ENCODE measurements at places on chromosomes 1 and 21.

DNA sequence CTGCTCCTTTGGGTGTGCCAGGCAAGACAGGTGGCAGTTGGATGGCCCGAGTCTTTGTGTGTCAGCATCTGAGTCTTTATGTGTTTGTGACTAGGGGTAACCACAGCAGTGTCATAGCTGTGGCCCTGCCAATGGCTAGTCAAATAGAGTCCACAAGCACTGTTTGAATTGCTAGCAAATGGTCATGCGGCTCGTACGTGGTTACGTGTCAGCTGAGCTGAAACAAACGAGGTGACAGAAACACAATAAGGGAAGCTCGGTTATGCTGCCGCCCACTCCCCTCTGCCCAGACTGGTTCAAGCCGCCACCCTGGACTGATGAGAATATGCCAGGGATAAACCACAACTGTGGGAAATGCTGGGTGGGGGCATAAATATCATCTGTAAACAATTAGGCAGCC lies 174.3 kb upstream of the LMO4 start:
- H3K36me3 ChIP-seq: no peaks in the 10 kb centered on the region
- H3K4me1 ChIP-seq: peaks cover 39% of the 10 kb centered on the region
- no peak for DNase-seq
- H3K27ac ChIP-seq: no peak overlapping the region
- no peaks in the 10 kb centered on the region for H3K27me3 ChIP-seq

GRCh38 chr1:209561532-209561931 lies 22.0 kb upstream of the CAMK1G start:
- no peak overlapping the region for H3K27ac ChIP-seq
- no peak overlapping the region for H3K4me3 ChIP-seq
- no peaks in the 10 kb centered on the region for H3K36me3 ChIP-seq

DNA sequence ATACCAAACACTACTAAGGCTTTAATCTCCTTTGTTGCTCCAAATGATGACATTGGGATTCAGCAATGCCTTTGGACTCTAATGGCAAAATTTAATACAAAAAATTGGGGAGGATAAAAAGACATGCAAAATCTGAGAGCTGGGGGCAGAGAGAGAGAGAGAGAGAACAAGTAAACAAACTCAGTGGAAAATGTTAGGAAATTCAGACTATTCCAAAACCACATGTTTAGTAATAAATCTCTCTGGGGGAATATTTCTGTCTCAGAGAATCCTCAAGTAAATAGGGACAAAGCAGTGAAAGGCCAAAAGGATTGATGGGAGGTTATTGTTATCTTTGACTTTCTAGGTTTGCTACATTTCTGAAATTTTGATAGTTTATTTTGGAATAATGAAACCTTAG lies 65.7 kb downstream of the PLA2G4A start:
- no peak for DNase-seq
- H3K27ac ChIP-seq: no peak overlapping the region
- H3K27me3 ChIP-seq: no peaks in the 10 kb centered on the region
- H3K36me3 ChIP-seq: no peaks in the 10 kb centered on the region
- peaks cover 7% of the 10 kb centered on the region for H3K4me1 ChIP-seq

- H3K27me3 ChIP-seq: no peaks in the 10 kb centered on the region
- no peaks in the 10 kb centered on the region for H3K4me1 ChIP-seq
Measured at GRCh38 chr1:76989976-76990375, 122.7 kb downstream of the ST6GALNAC5 start.

GRCh38 chr1:67580691-67581403 lies 104.2 kb upstream of the GADD45A start:
- H3K27ac ChIP-seq: no peak overlapping the region
- no peaks in the 10 kb centered on the region for H3K27me3 ChIP-seq
- H3K36me3 ChIP-seq: no peaks in the 10 kb centered on the region
- no peak for DNase-seq
- H3K4me1 ChIP-seq: no peaks in the 10 kb centered on the region

Data from esophagus muscularis mucosa (tissue), 4 donors.